ENCODE measurements at places on chromosomes 11 and 22.
A peak's percentile ranks its signal among the peaks of the same experiment; 100 is the strongest.

- DNase-seq: no peak
These were observed 337.0 kb downstream of the BRD1 start for GRCh38 chr22:49490692-49491091.

GRCh38 chr11:96293109-96293508 lies 49.9 kb downstream of the MAML2 start:
- DNase-seq: no peak

- DNase-seq: no peak
These were observed 90.6 kb downstream of the TMEM135 start for GRCh38 chr11:87128372-87128771.

DNA sequence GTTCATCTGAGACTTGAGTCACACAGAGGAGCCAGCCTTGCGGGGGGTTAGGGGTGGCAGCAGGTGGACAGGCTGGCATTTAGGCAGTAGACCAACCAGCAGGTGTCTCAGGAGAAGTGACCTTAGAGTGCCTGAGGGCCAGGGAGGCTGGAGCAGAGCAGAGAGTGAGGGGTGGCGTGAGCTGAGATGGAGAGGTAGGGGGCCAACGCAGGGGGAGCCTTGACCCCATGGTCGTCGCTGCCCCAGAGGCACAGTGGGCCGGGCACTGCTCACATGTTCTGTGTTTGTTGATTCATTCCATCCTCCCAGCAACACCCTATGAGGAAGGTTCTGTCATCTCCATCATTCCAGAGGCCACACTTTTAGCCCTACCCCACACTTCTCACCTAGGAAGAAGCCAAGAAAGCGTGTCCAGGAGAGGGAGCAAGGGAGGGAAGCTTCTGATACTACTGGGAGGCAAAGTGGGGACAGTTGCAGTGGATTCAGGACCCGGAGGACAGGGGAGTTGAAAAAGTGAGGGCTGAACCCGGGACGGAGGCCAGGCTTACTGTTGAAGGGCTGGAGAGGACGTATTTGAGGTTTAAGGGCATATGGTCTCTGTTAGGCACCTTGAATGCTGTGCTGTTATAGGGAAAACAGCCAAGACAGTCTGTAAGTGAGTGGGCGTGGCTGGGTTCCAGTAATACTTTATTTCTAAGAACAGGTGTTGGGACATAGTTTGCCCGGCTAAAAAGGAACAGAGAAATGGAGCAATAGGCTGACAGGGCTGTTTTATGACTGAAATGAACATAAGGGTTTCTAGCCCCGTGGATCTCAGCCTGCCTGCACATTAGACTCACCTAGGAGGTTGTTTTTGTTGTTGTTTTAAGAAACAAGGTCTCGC lies 7.3 kb downstream of the SART1 start:
- no peak for DNase-seq

GRCh38 chr11:128901653-128902514 lies 10.7 kb downstream of the KCNJ5 start:
- no peak for DNase-seq

DNA sequence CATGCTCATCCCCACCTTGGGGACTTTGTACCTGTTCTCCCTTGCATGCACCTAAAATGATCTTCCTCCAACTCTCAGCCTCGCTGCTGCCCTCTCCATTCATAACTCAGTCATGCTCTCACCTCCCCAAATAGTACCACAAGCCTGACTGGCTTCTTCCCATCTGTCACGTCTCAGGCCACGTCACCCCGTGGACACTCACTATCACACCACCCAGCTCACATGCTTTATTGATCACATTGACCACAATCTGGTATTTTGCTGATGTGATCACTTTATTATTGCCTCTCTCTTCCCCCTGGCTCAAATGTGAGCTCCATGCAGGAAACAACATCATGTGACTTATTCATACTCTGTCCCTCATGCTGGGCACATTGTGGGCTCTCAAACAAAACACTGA lies 9.2 kb upstream of the SGSM1 start:
- DNase-seq: no peak

DNA sequence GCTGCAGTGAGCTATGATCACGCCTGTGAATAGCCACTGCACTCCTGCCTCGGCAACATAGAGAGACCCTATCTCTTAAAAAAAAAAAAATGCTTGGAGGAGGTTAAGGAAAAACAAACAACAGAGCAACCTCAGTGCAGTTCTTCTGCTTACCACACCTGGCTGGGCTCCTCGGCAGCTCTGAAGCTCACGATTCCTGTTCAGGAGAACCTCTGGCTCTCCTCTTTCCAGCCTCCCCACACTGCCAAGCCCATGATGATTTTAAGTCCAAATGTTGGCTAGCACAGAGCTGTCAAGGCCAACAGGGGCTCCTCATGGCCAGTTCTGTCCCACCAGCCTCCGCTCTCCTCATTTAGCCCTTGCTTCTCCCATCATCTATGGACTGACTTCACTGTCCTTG lies 69.7 kb upstream of the ARFGAP3 start:
- DNase-seq: no peak

- DNase-seq: peak; percentile 74
These were observed 14.4 kb upstream of the LRP5 start for GRCh38 chr11:68297812-68298658.

GRCh38 chr11:119716582-119717498 lies 12.2 kb downstream of the NECTIN1 start:
- no peak for DNase-seq

DNA sequence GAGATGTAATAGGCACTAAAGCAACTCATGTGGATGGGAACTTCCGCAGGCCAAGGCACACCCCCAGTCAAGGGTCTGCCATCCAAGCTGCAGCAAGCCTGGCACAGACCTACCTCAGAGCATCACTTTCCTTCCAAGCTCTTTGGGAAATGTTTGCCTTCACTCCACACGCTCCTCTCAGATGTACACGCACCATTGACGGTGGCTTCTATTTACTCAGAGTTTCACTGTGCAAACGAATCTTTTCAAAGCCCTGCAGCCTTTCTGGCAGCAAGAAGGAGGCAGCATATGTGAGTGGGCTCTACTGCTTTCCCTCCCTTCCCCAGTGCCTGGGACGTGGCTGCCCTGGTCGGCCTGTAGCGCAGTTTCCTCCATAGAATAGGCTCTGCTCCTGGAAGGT lies 60.9 kb upstream of the USP47 start:
- DNase-seq: no peak

DNA sequence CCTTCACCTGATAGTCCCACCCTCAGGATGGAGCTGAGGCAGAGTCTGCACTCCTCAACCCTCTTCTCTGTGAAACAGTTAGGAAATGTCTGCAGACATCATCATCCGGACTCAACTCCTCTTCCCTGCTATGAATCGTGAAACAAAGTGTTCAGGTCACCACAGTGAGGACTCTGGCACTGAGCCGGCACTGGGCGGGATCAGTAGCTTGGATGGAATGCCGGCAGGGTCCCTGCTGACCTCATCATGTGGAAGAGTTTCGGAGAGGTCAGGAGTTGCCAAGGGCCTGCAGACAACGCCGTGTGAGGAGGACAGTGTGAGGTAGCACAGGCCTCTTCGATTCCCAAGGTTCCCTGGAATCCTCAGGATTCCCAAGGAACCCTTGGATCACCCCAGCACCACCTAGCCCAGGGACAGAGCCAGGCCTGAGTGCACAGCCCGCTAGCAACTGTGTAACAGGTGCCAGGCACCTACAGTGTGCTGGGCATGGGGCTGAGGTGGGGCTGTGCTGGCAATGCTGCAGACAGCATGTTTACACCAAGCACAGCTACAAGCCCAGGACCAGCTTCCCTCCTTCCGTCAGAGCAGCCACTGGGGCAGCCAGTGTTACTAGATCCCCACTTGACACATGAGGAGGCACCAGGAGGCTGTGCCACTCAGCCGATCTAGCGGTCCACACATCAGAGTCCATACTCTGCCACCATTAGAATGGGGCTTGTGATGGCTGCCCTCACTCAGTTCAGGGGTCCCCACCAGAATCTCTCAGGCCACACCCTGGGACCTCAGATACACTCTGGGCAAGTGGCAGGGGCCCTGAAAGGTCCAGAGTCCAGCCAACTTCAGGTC lies 693 bp upstream of the LINC01488 start:
- no peak for DNase-seq

DNA sequence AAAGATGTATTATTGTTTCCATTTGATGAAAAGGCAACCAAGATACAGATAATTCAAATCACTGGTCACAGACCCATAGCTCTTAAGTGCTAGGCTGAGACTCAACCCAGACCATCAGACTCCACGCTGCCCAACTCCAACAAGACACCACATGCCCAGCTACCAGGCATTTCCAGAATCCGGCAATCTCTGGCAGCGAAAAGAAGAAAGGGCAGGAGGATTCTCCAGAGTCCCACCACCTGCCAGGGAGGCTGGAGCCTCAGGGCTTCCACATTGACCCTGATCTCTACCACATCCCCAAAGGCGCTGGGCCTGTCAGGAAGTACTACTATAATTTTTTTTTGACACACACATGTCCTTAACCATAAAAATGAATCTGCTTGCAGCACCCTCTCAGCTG lies 61.4 kb upstream of the ARFGAP3 start:
- DNase-seq: no peak

GRCh38 chr22:40056154-40056553 lies 61.4 kb downstream of the FAM83F start:
- no peak for DNase-seq

DNA sequence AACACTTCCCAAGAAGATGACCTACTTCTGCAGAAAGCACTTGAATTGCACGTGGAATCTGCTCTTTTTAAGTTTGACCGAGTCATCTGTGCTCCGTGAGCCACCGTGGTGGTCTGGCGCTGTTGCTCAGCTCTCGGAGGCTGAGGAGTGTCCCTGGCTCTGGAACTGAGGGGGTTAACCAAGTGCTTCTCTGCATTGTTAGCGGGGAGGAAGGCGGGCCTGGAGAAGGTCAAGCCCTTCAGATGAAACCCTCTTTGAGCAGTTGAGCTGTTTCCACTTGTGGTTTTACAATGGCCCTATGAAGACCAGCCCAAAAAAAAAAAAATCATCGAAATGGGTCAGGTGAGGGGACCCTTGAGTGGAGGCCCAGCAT lies 286.4 kb downstream of the NTM start:
- no peak for DNase-seq

GRCh38 chr11:27041141-27041899 lies 705 bp downstream of the BBOX1 start:
- no peak for DNase-seq

- DNase-seq: no peak
These were observed 31.4 kb downstream of the TOLLIP start for GRCh38 chr11:1277936-1278512.

DNA sequence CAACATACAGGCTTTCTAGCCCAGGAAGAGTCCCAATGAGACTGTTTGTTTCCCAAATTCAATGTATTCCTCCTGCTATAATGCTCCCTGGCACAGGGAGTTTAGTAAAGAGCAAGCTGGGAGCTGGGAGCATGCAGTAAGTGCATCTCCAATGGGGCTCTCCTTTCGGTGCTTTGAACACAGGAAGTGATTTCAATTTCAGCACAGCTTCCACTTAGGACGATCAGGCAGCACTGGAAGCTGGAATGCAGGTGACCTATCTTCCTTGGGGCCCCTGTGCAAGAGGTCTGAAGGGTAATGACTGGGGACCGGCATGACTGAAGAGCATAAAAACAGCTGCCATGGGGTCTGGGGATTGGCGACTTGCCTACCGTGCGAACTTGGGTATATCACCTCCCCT lies 76.0 kb downstream of the LARGE1 start:
- no peak for DNase-seq
